ENCODE measurements at places on chromosomes 1 and 21.

DNA sequence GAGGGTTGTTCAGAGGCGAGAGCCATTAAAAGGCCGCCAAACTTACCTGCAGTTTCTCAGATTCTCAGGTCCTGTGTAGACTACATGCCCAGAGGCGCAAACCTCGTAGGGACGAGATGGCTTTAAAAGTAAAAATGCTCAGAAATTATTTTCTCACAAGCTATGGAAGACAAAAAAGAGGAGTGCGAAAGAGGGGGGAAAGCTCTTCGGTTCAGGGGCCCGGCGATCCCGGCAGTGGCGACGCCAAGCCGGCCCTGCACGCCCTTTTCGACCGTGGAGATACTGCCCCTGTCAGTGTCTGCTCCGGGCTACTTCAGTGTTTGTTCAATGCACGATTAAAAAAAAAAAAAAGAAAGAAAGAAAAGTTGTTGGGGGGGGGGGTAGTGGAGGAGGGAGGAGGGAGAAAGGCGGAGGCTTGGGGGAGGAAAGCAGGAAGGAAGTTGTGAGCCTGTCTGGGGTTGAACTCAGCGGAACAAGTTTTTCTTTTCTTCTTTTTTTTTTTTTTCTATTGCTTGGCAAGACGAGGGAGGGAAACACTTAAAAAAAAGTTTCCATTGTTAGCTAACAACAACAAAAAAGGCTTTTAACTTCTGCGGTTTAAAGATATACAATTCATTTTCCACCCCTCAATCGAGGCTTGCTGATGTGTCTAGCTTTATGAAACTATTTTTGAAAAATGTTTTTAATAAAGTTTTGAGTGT is at the start of gene ITPKB:
Gene ITPKB, minus strand, starts transcription at position 288 of the 701 bp plus-strand sequence. CDS start 1,824 bp downstream, outside the sequence.
- peak; percentile 60 for DNase-seq

DNA sequence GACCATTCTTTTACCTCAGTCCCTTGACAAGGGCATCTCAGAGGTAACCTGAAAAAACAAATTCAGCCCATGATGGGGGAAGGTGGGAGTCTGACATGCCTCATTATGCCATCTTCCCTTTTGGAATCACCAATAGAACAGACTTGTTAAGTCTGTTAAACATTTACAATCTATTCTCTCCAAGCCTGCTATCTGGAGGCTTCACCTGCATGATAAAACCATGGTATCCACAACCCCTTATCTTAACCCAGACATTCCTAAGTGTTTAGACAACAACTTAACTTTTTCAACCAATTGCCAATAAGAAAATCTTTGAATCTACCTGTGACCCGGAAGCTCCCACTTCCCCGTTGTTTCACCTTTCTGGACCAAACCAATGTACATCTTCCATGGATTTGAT is 233.0 kb upstream of the CACYBP start:
- DNase-seq: no peak

- DNase-seq: no peak
Observed at GRCh38 chr1:154493276-154493675, 8.7 kb upstream of the TDRD10 start.

DNA sequence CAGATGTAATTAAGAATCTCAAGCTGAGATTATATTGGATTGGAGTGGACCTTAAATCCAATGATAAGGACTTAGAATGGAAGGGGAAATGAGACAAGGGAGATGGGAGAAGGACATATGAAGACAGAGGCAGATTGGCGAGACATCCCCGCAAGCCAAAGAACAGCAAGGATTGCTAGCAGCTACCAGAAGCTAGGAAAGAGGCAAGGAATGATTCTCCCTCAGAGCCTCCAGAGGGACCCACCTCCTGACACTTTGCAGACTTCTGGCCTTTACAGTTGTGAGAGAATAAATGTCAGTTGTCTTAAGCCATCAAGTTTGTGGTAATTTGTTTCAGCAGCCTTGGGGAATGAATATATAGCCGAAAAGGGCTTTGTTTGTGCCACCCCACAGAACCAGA is 20.7 kb downstream of the METTL13 start:
- no peak for DNase-seq

DNA sequence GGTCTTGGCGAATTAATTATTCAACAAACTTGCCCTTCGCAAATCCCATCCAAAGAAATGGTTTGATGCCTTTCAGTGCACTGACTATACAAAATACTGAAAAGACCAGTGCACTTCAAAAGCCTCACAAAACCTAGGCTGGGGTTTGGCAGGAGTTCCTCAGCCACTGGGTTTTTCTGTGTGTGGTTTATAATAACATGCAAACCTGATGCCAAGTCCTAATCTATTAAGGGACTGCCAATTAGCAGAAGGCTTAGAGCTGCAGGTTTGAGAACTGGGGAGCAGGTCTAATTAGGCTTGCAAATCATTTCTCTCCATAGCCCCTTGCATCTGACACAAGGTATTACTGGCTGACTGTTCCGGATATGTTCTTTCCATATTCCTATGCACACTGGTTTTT is 27.7 kb downstream of the PLPP3 start:
- DNase-seq: no peak

- no peak for DNase-seq
Observed at GRCh38 chr1:165883056-165883455, 55.6 kb downstream of the UCK2 start.

DNA sequence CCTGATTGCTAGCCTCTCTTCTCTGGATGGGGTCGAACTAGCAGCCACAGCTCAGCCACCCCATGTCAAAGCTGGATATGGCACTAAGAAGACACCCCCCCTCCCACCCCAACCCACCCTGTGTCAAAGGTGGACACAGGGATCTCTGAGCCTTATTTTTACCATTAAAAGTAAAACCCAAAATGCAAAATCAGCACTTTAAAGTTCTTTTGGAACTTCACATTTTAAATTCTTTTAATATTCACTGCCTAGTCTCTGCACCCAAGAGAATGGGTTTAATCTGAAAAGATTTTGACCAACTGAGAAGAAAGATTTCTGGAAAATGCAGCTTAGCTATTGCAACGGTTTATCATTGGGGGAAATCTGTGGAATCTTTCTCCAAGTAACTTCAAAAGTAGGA is 167.6 kb downstream of the TGFBR3 start:
- DNase-seq: no peak

- DNase-seq: no peak
Observed at GRCh38 chr1:36089393-36090121, 865 bp downstream of the ADPRS start.

DNA sequence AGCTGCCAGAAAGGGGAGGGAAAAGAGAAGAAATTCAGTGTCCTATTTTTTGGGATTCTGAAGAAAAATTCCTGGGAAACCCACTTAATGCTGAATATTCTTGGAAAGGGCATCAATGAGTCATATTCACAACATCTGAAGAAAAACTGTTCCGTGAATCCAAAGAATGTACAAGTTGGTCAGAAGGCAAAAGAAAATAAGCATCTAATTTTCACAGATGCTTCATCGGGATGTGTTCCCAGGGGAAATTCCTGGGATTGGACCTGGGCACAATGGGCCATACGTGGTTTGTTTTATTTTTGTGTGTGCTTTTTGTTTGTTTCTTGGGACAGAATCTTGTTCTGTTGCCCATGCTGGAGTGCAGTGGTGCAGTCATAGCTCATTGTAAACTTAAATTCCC is 112.2 kb downstream of the MAP3K21 start:
- DNase-seq: no peak

DNA sequence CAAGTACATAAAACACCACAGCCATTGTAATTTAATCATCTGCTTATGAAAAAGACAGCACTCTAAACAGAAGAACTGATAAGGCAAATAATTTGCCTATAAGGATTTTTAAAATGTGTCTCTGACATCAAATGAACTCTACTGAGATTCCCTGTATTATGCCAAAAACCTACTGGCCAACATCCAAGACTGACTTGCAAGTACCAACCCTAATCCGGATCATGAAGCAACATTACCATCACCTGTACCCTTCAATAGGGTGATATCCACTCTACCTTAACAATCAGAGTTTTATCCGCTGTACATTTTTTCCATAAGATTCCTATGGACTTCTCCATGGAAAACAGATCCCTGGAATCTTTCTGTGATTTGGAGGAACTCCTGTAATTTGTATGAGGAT is 4.6 kb downstream of the RGS7 start:
- no peak for DNase-seq

GRCh38 chr21:37172646-37173045 is 94.5 kb downstream of the VPS26C start:
- no peak for DNase-seq

DNA sequence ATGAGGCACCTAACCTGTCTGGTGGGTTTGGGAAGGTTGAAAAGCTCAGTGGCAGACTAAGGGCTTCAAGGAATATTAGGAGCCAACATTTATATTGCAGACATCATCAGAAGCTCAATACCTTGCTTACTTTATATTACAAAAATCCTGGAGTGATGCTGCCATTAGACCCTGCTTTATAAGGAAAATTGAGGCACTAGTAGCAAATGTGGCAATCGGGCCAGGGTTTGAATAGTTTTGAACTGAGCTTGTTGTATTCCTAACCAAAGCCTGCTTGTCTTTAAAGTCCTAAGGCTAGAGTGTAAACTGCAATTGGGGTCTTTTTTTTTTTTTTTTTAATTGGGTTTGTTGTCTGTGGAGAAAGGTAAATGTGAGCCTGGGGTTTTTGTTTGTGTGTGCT is 14.3 kb downstream of the L1TD1 start:
- no peak for DNase-seq

- DNase-seq: no peak
Observed at GRCh38 chr1:39981945-39982344, 27.0 kb downstream of the MFSD2A start.

- no peak for DNase-seq
Observed at GRCh38 chr1:2165646-2166045, 28.9 kb downstream of the FAAP20 start.

GRCh38 chr1:100164216-100164615 is 13.8 kb downstream of the LRRC39 start:
- no peak for DNase-seq

GRCh38 chr1:50967416-50968157 is 2.5 kb upstream of the CDKN2C start:
- no peak for DNase-seq

DNA sequence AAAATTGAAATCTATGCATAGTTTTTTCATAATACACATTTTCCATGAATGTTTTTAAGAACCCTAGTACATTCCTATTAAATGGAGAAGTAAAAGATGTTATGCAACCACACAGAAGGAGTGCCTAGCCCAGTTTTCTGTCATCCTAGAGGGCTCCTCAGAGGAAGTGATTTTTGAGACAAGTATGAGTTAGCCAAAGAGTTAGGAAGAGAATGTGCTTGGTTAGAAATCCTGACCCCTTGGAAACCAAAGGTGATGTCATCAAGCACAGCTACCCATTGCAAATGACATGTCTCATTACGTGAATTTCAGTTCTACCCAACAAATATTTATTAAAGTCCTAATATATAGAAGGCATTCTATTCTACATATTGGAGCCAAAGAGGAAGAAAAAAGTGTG is 88.9 kb upstream of the TNFSF4 start:
- no peak for DNase-seq

- DNase-seq: no peak
Observed at GRCh38 chr1:166903232-166903631, 27.2 kb upstream of the TADA1 start.

GRCh38 chr1:84936116-84936810 is 43.3 kb upstream of the LPAR3 start:
- no peak for DNase-seq

DNA sequence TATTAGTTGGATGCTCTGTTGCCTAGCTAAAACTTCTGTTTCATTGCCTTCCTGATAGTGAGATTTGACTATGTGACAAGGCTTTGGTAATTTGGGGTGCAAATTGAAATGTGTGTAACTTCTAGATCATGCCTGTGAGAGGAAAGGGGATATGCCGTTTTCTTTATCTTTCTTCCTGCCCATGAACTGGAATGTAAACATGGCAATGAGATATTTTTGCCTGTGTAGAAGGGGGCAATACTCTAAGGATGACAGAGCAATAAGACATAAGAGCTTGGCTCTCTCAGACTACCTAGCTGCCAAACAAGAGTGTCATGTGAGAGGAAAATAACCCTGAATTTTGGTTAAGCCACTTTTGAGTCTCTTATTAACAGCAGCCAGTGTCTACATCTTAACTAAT is 49.7 kb downstream of the RAP1A start:
- DNase-seq: no peak

- no peak for DNase-seq
Observed at GRCh38 chr1:221965252-221965651, 223.4 kb upstream of the DUSP10 start.

- DNase-seq: no peak
Observed at GRCh38 chr1:20533635-20534034, 18.7 kb upstream of the FAM43B start.

GRCh38 chr21:29279558-29279957 is 19.2 kb upstream of the BACH1 start:
- no peak for DNase-seq

DNA sequence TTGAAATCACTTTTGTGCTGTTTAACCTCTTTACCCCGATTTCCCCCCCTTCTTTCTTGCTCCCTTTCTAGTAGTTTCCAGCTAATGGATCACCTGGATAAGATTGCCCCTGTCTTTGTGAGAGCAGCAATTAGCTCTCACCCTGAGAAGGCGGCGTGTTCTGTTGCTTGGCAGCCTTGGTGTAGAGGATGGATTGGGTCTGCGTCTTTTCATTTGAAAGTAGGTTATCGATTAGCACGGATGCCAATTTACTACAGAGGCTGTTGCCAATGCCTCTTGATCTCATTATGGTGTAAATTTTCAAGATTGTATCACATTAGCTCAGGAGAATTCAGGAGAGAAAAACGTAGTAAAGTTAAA is 26.4 kb downstream of the KIF26B start:
- no peak for DNase-seq

DNA sequence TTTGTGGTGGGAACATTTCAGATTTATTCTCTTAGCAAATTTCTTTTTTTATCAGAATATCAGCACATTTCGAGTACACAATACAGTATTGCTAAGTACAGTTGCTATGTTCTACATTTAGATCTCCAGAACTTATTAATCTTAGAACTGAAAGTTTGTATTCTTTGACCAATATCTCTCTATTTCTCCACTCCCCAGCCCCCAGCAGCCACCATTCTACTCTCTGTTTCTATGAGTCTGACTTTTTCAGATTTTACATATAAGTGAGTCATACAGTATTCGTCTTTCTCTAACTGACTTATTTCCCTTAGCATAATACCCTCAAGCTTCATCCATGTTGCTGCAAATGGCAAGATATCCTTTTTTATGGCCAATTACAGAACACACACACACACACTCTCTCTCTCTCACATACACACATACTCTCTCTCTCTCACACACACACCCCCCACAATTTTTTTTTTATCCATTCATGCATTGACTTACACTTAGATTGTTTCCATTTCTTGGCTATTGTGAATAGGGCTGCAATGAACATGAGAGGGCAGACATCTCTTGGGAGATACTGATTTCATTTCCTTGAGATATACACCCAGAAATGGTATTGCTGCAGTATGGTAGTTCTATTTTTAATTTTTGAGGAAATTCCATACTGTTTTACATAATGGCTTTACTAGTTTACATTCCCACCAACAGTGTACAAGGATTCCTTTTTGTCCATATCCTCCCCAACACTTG is 15.7 kb downstream of the RPTN start:
- no peak for DNase-seq

GRCh38 chr1:192604979-192605620 is 29.5 kb downstream of the RGS1 start:
- DNase-seq: no peak

GRCh38 chr1:179288977-179289376 is 4.6 kb upstream of the SOAT1 start:
- DNase-seq: no peak
